ENCODE measurements at places on chromosomes 11 and 22.

- no peak for DNase-seq
These were observed 11.0 kb upstream of the UCP3 start for GRCh38 chr11:74019860-74020259.

DNA sequence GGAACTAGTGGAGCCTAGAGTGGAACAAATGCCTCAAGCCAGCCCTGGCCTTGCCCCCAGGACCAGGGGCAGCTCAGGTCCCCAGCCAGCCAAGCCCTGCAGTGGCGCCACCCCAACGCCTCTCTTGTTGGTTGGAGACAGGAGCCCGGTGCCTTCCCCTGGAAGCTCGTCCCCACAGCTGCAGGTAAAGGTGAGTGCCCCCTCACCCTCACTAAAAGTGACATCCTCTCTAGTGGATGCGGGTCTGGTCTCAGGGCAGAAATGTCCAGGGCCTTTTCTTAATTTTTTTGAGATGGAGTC is 21.5 kb downstream of the MICALL1 start:
- DNase-seq, result no peak

DNA sequence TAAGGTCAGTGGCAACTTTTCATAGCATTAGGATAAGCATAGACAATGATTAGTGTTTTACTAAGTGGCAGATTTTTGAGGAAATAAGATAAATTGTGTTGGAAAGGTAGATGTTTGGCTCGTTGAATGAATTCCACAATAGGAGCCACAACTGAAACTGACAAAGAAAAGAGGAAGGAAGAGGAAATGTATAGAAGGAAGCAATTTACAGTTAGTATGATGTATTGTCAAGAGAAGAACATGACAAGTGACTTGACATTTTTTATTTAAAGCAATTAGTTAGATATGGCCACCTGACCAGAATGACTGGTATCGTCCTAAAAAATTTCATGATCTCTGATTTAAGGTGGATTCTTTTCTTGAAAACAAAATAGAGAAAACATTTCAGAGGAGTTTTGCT is 3.1 kb upstream of the RAG2 start:
- DNase-seq, result no peak

DNA sequence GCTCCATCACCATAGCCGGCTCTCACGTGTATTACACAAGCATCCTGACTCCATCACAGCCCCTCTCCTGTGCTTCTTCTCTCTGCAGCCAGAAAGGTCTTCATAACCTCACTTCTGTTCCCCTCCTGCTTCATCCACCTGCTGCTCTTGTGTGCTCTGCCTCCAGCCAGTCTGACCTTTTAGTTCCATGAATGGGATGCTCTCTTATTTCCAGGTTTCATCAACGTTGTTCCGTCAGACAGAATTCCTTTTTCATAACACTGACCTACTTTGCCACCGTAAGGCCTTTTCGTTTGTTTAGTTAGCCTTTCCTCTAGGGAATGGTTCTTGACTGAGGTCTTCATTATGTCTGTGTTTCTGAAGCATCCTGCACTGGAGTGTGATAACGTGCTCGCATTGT is 18.8 kb downstream of the GRAMD1B start:
- DNase-seq, result no peak

DNA sequence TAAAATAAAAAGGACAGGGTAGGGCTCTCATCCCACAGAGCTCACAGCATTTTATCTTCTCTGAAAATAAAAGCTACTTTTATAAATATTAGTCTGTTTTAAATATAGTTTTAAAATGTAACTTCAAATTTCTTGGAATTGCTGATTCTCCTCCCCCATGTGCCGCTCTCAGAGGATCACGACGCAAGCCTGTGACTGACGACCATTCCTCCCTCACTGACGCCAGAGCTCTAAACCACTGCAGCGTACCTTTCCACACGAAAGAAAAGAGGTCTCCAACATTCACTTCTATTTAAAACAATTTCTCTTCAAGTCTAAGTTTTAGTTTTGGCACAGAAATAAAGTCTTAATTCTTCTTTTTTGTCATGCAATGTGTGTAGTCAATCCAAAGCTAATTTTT is 9.3 kb downstream of the TOLLIP start:
- DNase-seq, result no peak

GRCh38 chr22:24209687-24210086 is 28.4 kb downstream of the SUSD2 start:
- DNase-seq, result no peak

DNA sequence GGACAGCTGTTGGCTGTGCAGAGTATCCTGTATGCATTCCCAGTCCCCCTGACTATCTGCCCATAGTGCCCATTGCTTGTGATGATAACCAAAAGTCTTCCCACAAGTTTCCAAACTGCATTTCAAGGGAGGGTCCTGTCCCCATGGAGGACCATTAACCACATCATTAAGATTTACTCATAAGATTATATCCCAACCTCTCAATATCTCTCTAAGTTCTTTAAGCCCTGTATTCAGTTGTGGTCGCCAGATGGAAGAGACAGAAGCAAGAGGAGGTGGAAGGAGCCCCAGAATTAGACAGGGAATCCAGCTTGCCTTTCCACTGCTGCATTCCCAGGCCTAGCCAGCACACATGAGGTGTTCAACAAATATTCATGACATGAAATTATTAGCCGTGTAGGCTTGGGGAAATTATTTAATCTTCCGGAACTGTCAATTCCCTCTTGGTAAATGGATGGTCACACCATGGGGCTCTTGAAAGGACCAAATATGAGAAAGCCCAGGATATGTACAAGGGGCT is 42.6 kb upstream of the TIMP3 start:
- no peak for DNase-seq

DNA sequence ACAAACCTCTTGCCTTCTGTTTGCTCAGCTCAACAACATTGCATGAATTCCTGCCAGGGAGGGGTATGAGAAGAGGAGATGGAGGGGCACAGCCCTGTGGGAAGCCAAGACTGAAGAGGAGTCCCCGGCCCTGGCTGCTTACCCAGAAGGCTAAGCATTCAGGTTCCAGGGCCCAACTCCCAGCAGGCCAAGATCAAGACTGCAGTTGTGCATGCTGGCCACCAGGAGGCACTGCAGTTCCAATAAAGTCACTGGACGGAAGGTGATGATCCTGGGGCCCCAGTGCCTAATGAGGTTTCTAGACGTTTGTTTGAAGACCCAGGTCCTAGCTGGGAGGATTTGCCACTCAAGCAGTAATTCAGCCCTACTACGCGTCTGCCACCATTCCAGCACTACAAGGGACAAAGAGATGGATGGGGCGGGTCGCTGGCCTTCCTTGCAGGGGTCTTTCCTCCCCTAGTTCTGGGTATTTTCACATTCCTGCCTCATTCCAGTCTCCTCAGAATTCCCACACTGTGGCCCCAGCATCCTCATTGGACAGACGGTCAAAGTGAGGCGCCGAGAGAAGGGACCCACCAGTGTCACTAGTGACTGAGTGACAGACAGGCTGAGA is 23.6 kb downstream of the ALX4 start:
- DNase-seq, result peak; percentile 63

DNA sequence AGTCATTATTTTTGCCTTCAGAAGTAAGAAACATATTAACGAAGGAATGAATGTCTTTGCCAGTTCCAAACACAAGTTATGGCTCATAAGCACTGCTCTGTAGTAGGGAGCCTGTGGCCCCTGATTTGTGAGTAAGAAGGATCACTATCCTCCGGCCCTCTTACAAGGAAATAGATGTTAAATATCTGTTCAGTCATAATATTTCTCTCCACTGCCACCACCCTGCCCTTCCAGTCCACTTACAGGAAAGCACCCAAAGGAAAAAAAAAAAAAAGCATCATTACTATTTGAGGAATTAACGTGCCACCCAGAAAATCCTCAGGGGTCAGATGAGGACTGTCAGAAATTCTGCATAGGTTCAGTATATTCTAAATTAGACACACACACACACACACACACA is 123.4 kb downstream of the ETS1 start:
- DNase-seq, result no peak

- DNase-seq, result no peak
These were observed 109.3 kb downstream of the CTTN start for GRCh38 chr11:70507466-70508230.

GRCh38 chr11:78662811-78663210 is 88.1 kb upstream of the NARS2 start:
- DNase-seq, result no peak

DNA sequence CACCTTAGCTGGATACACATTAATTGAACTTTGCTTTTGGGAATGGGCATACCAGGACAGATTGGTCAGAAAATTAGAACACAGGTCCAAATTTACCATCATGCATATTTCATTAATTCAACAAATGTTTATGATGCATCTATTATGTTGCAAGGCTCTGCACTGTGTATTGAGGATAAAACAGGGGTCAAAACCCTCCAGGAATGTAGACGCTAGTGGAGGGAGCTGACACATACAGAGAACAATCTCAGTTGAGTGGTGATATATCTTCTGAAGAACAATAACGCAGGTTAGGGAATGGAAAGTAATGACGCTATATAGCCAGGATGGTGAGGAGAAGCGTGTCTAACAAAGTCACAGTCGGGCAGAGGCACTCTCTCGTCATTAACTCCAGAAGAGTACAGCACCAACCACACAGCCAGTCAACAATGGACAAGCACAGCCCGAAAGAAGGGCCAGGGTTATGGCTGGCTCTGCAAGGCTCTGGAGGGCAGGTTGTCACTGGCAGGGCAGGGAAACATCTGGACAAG is 3.8 kb downstream of the FLI1 start:
- DNase-seq, result no peak

- DNase-seq, result no peak
These were observed 8.1 kb downstream of the YWHAH start for GRCh38 chr22:31952472-31952871.

DNA sequence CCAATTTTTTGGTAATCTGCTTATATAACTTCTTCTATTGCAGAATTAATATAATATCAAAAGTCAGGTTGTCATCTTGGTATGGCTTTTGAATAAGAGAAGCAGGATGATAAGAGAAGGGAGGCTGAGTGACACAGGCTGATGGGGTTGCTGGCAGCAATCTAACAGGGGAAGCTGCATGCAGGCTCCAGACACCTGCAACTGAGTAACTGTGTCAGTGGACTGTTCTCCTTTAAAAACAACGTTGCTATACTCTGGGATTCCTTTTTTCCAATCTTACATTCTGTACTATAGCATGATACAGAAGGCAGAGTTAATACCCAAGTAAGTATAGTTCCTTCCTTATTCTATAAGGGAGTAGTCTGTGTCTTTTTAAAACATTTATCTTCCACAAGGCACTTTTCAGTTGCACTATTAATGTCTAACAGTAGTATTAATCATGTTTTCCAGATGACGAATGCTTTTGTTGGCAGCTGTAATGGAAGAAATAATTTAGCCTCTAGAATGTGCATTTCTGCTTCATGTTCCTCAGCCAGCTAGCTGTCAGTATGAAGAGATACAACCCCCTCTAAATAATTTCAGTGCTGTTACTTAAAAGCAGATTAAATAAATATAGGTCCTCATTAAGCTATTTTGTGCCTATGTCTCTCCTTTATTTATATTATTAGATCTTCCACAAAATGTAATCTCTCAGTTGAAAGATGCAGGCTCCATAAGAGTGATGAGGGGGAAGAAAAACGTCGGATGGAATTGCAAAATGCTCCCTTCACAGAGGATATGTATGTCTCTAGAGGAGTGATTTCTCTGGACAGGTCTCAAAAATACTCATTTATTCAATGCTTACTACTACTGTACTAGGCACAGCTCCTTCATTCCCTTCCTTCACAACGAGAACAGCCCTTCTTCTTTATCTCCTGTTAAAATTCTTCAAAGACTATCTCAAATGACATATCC is 50.8 kb downstream of the ATG16L2 start:
- DNase-seq, result no peak

GRCh38 chr11:67437082-67437808 is at the start of gene PTPRCAP:
PTPRCAP (minus strand) TSS chr11:67437682; CDS start chr11:67437619, 63 bp downstream.
- DNase-seq, result no peak

- DNase-seq, result no peak
These were observed 19.1 kb downstream of the TNRC6B start for GRCh38 chr22:40196628-40197360.

GRCh38 chr11:29315275-29315674 is 701.6 kb downstream of the KCNA4 start:
- no peak for DNase-seq

GRCh38 chr11:85279267-85279666 is 347.9 kb downstream of the DLG2 start:
- DNase-seq, result no peak

DNA sequence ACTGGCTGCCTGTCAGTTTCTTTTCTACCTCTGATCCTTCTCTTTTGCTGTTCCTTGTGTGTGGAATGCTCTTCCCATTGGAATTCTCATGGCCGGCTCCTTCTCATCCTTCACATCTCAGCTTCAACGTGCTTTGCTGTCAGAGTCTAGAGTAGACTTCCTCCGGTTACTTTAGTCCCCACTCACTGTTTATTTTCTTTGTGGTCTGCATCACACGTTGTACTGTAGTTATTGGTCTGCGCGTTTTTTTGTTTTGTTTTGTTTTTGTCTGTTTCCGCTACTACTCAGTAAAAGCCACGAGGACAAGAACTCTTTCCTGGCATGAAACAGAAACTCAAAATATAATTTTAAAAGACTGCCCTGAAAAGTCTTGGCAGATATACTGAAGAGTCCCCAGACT is 121.3 kb upstream of the SEZ6L start:
- DNase-seq, result no peak

- no peak for DNase-seq
These were observed 682 bp downstream of the ATM start for GRCh38 chr11:108223348-108224149.

GRCh38 chr11:115918576-115918975 is 414.4 kb upstream of the CADM1 start:
- no peak for DNase-seq

GRCh38 chr11:94785509-94785908 is 17.4 kb downstream of the AMOTL1 start:
- no peak for DNase-seq
